ENCODE measurements at places on chromosomes 13 and 19. TPM values are rescaled to one million over a fixed set of nuclear protein-coding genes. Genes with fewer than 3 reads are reported as not detected.

DNA sequence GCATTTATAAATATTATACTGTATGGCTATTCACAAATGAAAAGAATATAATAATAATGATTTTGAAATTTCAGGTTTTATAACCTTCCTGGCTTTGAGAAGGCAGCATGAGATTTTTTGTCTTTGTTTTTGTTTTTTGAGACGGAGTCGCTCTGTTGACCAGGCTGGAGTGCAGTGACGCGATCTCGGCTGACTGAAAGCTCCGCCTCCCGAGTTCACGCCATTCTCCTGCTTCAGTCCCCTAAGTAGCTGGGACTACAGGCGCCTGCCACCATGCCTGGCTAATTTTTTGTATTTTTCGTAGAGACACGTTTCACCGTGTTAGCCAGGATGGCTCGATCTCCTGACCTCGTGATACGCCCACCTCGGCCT, 64.1 kb downstream of the ZNF429 start:
- DNase-seq = no peak

DNA sequence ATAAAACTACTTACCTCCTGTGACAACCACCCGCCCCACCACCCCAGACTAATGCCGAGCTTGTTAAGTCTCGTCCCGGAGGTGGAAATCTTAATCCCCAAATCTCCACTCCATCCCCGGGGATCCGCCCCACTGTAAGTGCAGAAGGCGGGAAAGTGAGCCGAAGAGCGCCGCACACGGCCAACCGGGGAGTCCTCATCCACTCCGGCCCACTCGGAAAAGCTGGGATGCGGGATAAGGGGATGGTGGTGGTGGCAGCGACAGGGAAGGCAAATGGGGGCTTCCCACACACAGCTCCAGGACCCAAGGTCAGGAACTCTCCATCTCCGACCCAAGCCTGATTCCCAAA, 621 bp downstream of the FBL start:
- DNase-seq = no peak

Gene CDX2
- total RNA-seq = not detected

Gene TNNI3
- 41.0 TPM for total RNA-seq

Gene DCT
- not detected for total RNA-seq

Gene VSTM1
- 0.48 TPM for total RNA-seq

Gene RNF225
- 2.1 TPM for total RNA-seq
